ENCODE measurements at places on chromosomes 1 and 21. TPM values are rescaled to one million over a fixed set of nuclear protein-coding genes. Genes with fewer than 3 reads are reported as not detected.

- H3K27me3 ChIP-seq, result no peaks in the 10 kb centered on the region
- H3K27ac ChIP-seq, result no peak overlapping the region
- DNase-seq, result no peak
- no peaks in the 10 kb centered on the region for H3K36me3 ChIP-seq
- H3K4me1 ChIP-seq, result no peaks in the 10 kb centered on the region
- H3K4me3 ChIP-seq, result no peak overlapping the region
Measured at GRCh38 chr1:88228114-88228513, 456.0 kb upstream of the PKN2 start.

GRCh38 chr1:37797750-37798345, 4.2 kb downstream of the MANEAL start:
- no peaks in the 10 kb centered on the region for H3K27me3 ChIP-seq
- H3K4me1 ChIP-seq, result peaks cover 6% of the 10 kb centered on the region
- H3K36me3 ChIP-seq, result peaks cover 20% of the 10 kb centered on the region
- H3K4me3 ChIP-seq, result no peak overlapping the region

ST6GALNAC3 gene
- total RNA-seq, result 12.4 TPM

DNA sequence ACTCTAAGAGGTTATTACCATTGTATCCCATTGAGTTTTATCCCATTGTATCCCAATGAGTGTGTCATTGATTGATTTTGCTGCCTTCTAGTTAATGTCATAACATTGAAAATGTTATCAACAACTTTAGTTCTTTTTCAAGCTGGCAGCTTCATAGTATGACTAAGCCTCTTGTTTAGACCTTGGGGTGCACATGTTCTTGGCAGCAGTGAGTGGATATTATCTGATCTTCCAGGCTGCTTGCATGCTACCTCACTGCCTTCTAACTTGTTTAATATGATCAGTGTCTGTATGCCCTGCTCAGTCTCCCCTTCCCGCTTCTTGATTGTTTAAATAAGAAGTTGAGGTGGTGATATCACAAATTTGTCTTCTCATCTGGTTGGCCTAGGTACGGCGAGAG, 24.6 kb downstream of the NTPCR start:
- peaks cover 10% of the 10 kb centered on the region for H3K4me1 ChIP-seq
- peaks cover 91% of the 10 kb centered on the region for H3K36me3 ChIP-seq
- H3K4me3 ChIP-seq, result no peak overlapping the region
- H3K27ac ChIP-seq, result peak overlapping the region; percentile 35
- no peak for DNase-seq

VASH2 gene
- total RNA-seq, result 2.6 TPM

SPRR2B gene
- not detected for total RNA-seq

- H3K36me3 ChIP-seq, result no peaks in the 10 kb centered on the region
- no peak for DNase-seq
- no peak overlapping the region for H3K27ac ChIP-seq
Measured at GRCh38 chr1:3460672-3461131, 6.2 kb downstream of the ARHGEF16 start.

DNA sequence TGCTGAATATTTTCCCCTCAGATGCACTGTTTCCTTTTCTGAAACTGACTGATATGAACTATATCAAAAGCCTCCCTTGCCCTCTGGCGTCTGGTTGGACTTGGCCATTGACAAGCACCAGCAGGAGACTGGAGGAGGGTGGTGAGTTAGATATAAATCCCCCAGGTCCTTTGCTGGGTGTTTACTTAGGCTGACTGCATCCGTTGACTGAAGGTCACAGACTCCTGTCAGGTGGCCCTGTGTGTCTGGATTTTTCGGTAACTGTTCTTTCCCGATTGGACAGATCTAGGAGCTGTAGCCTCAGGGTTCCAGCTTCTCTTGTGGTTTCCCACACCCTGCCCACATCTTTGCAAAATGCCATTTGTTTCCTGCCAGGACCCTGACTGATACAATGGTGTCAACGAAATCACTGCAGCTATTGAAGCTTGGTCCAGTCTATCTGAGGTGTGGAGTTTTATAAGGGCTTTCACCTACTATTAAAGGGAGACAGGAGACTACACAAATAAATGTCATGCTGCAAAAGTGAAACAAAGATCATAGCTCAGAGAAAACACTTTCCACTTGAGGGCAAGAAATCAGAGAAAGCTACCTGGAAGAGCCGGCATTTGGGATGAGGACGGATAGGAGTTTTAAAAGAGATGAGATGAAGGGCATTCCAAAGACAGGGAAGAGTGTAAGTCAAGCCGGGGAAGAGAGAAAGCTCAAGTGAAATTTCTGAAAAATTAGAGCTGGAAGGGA, 1.5 kb upstream of the MAGI3 start:
- peaks cover 25% of the 10 kb centered on the region for H3K27me3 ChIP-seq
- H3K4me3 ChIP-seq, result peak overlapping the region; percentile 87
- peaks cover 45% of the 10 kb centered on the region for H3K4me1 ChIP-seq
- H3K27ac ChIP-seq, result no peak overlapping the region

DNA sequence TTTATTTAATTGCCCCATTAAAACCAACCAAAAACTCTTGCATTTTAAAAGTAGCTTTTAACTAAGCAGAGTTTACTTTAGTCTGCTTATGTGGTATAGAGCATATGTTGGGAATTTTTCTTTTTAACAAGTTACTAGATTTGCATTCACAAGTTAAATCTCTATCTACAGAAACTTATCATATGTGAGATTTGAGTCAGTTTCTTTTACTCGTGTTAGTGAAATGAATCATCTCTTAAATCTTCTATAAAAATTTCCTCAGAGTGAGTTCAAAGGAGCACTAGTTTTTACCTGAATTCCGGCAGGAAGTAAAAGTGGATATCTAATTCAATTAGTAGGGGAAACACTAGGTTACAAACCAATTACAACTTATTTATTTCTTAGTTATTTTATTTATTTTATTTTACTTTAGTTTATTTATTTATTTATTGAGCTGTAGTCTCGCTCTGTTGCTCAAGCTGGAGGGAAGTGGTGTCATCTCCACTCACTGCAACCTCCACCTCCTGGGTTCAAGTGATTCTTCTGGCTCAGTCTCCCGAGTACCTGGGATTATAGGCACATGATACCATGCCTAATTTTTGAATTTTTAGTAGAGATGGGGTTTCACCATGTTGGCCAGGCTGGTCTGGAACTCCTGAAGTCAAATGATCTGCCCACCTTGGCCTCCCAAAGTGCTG, 1609.6 kb upstream of the B3GALT2 start:
- H3K36me3 ChIP-seq, result no peaks in the 10 kb centered on the region
- no peak overlapping the region for H3K4me3 ChIP-seq
- no peak for DNase-seq

- H3K4me3 ChIP-seq, result no peak overlapping the region
- no peaks in the 10 kb centered on the region for H3K27me3 ChIP-seq
- no peaks in the 10 kb centered on the region for H3K4me1 ChIP-seq
- DNase-seq, result no peak
- no peak overlapping the region for H3K27ac ChIP-seq
- H3K36me3 ChIP-seq, result no peaks in the 10 kb centered on the region
Measured at GRCh38 chr1:114272593-114272992, 118.9 kb upstream of the SYT6 start.

GRCh38 chr1:65850281-65850680, 57.6 kb downstream of the PDE4B start:
- DNase-seq, result no peak
- no peaks in the 10 kb centered on the region for H3K36me3 ChIP-seq
- no peaks in the 10 kb centered on the region for H3K4me1 ChIP-seq
- no peak overlapping the region for H3K27ac ChIP-seq
- H3K4me3 ChIP-seq, result no peak overlapping the region

SLC9C2 gene
- 1.4 TPM for total RNA-seq

DNA sequence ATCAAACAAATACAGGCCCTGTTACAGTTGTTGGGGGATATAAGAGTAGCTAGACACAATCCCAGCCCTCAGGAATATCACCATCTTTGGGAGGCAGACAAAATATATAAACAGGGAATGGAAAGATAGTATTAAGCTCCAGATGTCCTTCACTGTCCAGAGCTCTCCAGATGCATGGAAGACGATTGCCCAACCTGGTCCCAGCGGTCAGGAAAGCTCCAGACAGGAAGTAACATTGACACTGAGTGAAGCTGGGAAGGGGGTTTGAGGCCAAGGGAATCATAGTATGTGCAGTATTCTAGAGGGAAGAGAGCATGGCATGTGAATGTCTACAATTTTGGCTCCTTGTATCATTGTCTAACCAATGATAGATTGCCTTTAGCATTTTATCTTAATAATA, 173.9 kb upstream of the HOOK1 start:
- no peak overlapping the region for H3K27ac ChIP-seq
- H3K27me3 ChIP-seq, result no peaks in the 10 kb centered on the region
- H3K4me3 ChIP-seq, result no peak overlapping the region

DNA sequence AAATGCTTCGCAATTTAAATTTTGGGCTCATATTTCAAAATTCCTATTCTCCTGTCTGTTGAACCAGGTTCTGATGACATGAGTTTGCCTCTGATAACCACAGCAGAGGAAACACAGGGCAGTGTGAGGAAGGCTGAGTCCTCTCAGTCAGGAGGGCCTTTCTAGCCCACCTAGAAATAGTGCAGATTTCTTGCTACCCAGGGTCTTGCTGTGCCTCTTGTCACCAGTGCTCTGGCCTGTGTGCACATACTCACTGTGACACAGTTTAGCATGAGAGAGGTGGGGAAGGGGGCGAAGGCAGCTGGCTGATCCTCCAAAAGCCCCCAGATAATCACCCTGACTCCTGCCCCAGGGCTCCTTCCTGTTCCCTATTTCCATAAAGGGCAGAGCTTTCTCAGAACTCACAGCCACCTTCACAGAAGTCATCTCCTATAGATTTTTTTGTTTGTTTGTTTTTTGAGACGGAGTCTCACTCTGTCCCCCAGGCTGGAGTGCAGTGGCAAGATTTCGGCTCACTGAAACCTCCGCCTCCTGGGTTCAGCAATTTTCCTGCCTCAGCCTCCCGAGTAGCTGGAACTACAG, 23.7 kb downstream of the ERRFI1 start:
- DNase-seq, result no peak
- no peaks in the 10 kb centered on the region for H3K27me3 ChIP-seq
- H3K27ac ChIP-seq, result no peak overlapping the region
- H3K4me1 ChIP-seq, result no peaks in the 10 kb centered on the region

DNA sequence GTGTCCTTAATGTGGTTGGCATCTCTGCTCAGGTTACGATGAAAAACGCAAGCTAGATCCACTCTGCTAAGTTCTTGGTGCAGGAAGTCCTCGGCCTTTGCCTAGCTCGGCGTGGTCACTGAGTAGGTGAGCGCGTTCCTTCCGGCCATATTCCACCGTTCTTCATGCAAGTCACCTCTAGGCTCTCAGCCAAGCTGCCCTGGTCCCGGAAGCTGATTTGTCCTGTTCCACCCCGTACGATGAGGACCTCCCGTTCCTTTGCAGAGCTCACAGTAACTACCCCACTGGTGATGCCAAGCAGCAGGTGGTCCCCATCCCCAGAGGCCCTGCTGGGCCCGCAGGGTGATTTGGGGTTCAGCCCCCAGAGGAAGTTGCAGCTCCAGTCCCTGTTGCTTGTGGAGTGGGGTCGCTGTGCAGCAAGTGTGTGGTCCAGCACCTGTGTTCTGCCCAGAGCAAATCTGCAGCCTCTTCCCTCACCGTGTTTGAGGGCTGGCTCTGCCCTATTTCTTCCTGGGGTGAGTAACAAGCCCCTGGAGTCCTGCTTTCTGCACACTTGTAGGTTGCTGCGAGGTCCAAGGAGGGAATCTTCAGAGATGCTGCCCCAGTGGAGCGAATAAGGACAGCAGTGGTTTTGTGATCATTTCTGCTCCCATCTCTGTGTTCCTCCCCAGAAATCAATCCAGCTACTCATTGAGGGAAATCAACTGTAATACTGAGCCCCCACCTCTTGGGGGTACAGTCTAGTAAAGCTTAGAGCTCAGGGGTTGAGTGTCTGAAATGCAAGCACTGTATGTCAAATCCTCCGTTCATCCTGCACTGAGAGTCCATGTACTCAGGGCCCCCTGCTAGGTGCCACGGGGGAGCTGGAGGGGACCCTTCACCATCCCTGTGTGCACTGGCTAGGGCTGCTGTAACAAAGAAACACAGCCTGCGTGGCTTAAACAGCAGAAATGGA, 2.3 kb downstream of the UMODL1 start:
- H3K36me3 ChIP-seq, result no peaks in the 10 kb centered on the region
- DNase-seq, result peak; percentile 66
- no peaks in the 10 kb centered on the region for H3K27me3 ChIP-seq
- no peak overlapping the region for H3K27ac ChIP-seq
- H3K4me1 ChIP-seq, result no peaks in the 10 kb centered on the region

DNA sequence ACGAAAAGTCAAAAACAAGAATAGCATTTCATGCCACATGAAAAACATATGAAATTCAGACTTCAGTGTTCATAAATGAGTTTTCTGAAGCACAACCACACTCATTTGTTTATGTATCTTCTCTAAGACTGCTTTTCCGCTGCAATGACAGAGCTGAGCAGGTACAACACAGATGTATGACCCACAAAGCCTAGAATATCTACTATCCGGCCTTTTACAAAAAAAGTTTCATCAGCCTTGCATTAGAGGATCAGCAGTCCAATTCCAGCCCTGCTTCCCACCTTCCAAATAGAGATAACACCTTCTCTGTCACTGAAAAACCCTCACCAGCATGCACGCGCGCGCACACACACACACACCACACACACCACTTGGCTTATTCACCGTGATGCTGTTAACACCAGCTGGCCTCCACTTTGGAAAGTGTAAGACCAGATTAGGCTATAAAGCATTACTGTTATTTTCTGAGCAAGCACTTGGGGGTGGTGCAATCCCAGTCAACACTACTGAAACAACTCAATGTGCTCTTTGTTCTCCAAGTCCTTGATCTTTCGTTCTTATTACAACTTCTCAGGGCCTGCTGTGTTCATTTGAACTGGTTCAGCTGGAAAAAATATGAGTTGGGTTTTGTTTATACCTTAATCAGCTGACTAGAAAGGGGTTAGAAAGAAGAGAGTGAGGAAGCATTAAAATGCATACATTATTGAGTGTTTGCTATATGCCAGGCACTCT, 90.0 kb downstream of the GLUL start:
- DNase-seq, result no peak
- H3K27me3 ChIP-seq, result no peaks in the 10 kb centered on the region
- H3K27ac ChIP-seq, result no peak overlapping the region
- no peaks in the 10 kb centered on the region for H3K36me3 ChIP-seq
- H3K4me1 ChIP-seq, result no peaks in the 10 kb centered on the region

S100A5 gene
- not detected for total RNA-seq

DNA sequence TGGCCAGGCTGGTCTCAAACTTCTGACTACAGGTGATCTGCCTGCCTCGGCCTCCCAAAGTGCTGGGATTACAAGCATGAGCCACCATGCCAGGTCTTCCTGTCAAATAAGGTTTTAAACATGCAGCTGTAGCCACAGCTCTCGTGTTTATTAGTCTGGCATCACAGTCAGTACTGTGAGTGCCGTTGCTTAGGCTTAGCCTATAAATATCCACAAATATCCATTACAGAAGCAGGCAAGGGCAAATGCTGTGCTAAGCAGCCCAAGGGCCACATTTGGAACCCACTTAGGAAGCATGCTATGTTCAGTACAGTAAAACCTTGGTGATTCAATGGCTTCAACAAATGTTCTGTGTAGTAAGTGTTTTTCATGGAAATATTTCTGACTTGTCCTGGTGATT, 75.9 kb downstream of the KIF1B start:
- H3K4me3 ChIP-seq, result no peak overlapping the region
- H3K27ac ChIP-seq, result no peak overlapping the region
- peaks cover 100% of the 10 kb centered on the region for H3K36me3 ChIP-seq
- DNase-seq, result no peak
- H3K27me3 ChIP-seq, result no peaks in the 10 kb centered on the region
- no peaks in the 10 kb centered on the region for H3K4me1 ChIP-seq

All from spleen (tissue), 13 donors.